ENCODE measurements at places on chromosomes 1 and 21. TPM values are rescaled to one million over a fixed set of nuclear protein-coding genes. Genes with fewer than 3 reads are reported as not detected.

GRCh38 chr1:31984419-31985347 lies 29.0 kb upstream of the KHDRBS1 start:
- no peak overlapping the region for H3K4me3 ChIP-seq
- no peaks in the 10 kb centered on the region for H3K36me3 ChIP-seq
- no peaks in the 10 kb centered on the region for H3K27me3 ChIP-seq
- peaks cover 44% of the 10 kb centered on the region for H3K4me1 ChIP-seq
- H3K27ac ChIP-seq: peak overlapping the region; percentile 96

GRCh38 chr1:246680190-246680589 lies 44.0 kb upstream of the SCCPDH start:
- no peak for DNase-seq
- no peaks in the 10 kb centered on the region for H3K36me3 ChIP-seq
- no peak overlapping the region for H3K4me3 ChIP-seq
- H3K27ac ChIP-seq: no peak overlapping the region
- no peaks in the 10 kb centered on the region for H3K27me3 ChIP-seq
- no peaks in the 10 kb centered on the region for H3K4me1 ChIP-seq

GRCh38 chr1:228012555-228012954 lies 5.8 kb downstream of the WNT3A start:
- H3K36me3 ChIP-seq: peaks cover 4% of the 10 kb centered on the region
- H3K4me1 ChIP-seq: peaks cover 5% of the 10 kb centered on the region
- peaks cover 42% of the 10 kb centered on the region for H3K27me3 ChIP-seq
- H3K4me3 ChIP-seq: no peak overlapping the region

- no peak overlapping the region for H3K27ac ChIP-seq
- H3K4me1 ChIP-seq: no peaks in the 10 kb centered on the region
- no peak for DNase-seq
- H3K27me3 ChIP-seq: no peaks in the 10 kb centered on the region
- H3K36me3 ChIP-seq: no peaks in the 10 kb centered on the region
- H3K4me3 ChIP-seq: no peak overlapping the region
Observed at GRCh38 chr1:98315309-98315708, 346.2 kb upstream of the SNX7 start.

Gene SELP
- total RNA-seq: 2.3 TPM

Gene S100A13
- total RNA-seq: 3.1 TPM

DNA sequence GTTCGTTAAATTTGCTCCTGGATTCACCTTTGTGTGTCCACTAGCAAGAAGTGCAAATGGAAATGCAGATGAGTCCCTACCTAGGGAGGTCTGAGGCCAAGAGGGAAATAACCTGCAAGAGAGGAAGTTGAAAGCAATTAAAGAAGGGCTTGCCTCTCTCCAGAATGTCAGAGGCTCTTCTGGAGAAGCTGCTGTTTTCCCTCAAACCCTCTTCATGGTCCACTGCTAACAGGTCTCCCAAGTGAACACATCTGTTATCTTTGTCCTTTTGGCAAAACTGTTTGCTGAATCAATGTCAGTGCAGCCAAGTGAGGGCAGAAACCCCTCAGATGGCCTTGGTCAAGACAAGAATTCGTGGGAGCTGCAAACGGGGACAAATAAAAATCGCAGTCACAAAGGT lies 177.3 kb upstream of the PLXNA2 start:
- H3K36me3 ChIP-seq: no peaks in the 10 kb centered on the region
- no peak overlapping the region for H3K4me3 ChIP-seq
- no peaks in the 10 kb centered on the region for H3K4me1 ChIP-seq
- no peak overlapping the region for H3K27ac ChIP-seq

DNA sequence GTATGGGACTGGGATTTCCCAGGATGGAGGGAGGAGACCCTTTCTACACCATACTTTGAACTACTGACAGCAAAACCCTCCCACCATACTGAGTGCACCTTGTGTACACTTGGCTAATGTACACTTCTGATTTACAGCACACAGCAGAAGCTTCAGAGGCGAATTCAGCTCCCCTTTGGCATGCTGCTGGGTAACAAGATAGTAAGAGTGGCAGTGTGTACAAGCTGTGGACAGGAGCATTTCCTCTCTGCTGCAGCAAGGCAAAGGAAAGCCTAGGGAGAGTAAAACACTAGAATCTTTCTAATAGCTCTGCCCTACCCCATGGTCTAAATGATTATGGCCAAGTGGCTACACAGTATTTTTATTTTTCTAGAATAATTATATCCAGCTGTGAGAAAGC lies 83.9 kb upstream of the ARTN start:
- no peaks in the 10 kb centered on the region for H3K27me3 ChIP-seq
- no peak overlapping the region for H3K4me3 ChIP-seq
- peaks cover 10% of the 10 kb centered on the region for H3K4me1 ChIP-seq
- H3K36me3 ChIP-seq: peaks cover 4% of the 10 kb centered on the region
- no peak for DNase-seq

Gene HPCAL4
- 30.3 TPM for total RNA-seq

Gene CDCA8
- 0.70 TPM for total RNA-seq

Gene OR2W3
- 6.6 TPM for total RNA-seq

Gene EPHA8
- not detected for total RNA-seq

DNA sequence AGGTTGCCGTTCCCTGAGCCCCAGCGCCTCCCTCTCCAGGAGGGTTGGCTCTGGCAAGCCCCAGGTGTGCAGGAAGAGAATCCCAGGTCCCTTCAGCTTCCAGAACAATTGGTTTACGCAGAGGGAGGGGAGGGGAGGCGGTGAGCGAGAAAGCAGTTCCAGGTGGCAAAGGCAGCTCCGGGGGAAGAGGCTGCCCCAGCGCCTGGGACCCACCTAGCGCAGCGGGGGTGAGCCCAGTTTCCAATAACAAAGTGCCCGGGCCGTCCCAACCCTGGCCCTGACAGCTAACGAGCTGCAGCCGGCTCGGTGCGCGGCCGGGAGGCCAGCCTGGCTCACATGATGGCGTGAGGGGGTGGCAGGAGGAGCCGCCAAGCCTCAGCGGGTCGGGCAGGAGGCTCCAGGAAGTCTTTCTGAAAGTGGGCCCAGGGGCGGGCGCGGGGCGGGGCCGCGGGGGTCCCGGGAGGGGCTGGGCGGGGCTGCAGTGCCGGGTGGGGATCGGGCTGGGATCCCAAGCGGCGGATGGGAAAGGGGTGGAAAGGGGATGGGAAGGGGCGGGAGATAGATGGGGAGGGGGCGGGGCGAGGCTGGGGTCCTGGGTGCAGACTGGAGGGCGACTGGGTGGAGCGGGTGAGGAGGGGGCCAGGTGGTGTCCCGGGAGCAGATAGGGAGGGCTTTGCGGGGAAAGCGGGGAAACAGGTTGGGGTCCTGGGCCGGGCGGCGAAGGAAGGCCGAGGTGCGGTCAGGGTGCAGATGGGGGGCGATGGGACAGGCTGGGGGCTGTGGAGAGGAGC lies 22.8 kb downstream of the DHRS3 start:
- no peaks in the 10 kb centered on the region for H3K27me3 ChIP-seq
- peaks cover 7% of the 10 kb centered on the region for H3K36me3 ChIP-seq
- no peak for DNase-seq
- peak overlapping the region; percentile 78 for H3K27ac ChIP-seq
- H3K4me1 ChIP-seq: peaks cover 35% of the 10 kb centered on the region

Gene TFB2M
- 6.7 TPM for total RNA-seq

DNA sequence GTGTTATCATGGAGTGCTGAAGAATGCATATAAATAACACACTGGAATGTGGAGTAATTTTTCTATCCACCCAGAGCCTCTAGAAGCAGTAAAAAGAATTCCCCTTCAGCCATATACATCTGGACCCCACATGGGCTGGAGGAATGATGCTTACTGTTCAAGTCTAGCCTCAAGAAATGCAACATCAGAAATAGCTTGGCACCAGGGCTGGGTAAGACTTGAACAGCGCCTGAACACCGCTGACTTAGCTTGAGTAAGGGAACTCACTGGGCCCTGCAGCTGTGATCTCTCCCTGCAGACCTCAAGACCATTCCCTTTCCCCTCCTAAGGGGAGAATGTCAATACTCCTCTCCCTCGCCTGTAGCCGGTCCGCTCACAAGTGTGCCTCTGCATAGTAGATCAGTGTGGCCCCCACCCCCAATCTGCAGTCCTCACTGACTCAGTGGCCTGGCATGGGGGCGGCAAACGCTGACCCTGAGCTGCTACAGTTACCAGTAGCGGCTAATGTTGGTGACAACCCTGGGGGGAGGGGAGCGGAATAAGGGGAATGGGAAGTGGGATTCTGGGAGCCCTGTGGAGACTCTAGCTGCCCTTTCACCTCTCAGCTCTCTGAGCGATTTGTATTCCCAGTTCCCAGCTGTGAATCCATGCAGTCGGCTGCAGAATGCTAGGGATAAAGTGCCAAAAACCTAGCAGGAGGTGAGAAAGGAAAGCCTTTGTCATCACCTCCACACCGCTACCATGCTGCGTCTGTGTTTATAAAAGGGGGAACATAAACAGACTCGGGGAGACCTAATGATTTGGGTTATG lies 483.9 kb downstream of the DISC1 start:
- H3K27ac ChIP-seq: no peak overlapping the region
- H3K4me1 ChIP-seq: no peaks in the 10 kb centered on the region
- H3K36me3 ChIP-seq: no peaks in the 10 kb centered on the region
- no peak overlapping the region for H3K4me3 ChIP-seq
- peaks cover 20% of the 10 kb centered on the region for H3K27me3 ChIP-seq

- H3K27me3 ChIP-seq: no peaks in the 10 kb centered on the region
- no peak overlapping the region for H3K27ac ChIP-seq
Observed at GRCh38 chr1:19682257-19682656, 17.6 kb downstream of the HTR6 start.

Gene CELF3
- 0.34 TPM for total RNA-seq
